ENCODE measurements at places on chromosomes 2 and 18.

- DNase-seq: peak; percentile 7
Measured at GRCh38 chr2:166057370-166058164, 70.3 kb downstream of the SCN1A start.

DNA sequence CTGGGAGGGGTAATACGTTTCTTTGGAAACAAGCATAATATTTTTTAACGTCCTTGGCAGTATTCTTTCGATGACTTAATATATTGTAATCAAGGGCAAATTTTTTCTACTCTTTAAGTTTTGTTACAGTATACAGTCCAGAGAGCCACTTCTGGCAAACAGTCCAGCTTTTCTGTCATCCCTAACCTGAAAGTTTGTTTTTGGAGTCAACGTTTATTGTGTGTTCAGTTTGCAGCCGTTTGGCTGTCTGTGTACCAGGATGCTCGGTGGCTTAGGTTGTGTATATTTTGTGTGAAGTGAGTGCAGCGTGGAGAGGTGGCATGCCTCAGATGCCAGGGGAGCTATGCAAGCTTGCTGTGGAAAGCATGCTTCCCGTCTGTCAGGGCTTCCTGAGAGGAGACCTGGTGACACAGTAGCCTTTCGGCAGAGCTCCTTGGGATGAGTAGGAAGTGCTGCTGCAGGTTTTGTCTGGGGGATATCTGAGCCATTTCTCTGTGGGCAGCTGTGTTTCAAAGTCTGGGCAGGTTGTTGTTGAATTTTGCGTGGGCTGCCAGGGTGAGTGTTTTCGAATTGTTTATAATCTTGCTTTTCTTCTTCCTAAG is 14.7 kb downstream of the MAP3K20 start:
- DNase-seq: no peak

DNA sequence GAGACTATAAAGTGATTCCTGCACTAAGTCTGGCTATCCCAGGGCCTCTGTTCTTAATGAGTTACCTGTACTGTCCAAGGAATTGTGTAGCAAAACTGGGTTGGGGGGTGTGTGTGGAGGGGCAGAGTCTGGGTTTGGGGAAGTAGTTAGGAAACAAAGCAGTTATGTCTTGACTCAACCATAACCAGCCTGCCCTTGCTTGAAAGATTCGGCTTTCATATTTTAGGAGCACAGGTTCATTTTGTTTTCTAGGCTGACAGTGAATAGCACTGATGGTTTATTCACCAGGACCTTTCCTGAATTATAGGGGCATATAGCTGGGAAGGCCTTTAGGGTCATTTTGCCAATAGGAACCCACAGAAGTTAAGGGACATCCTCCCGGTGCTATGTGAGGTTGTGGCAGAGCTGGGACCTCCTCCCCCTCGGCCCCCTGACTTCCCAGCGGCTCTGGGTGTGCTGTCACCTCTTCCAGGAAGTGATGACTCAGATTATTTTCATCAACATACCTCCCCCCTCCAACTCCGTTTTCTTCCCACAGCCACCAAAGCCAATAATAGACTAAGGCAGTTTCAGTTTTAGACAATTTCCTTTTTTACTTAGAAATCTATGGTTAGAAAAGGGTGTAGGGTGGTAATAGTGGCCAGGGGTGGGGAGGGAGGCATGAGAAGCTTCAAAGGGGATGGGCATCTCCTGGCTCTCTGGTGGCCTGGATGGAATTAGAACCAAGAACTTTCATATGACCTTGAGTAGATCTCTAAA is 44.8 kb downstream of the SETBP1 start:
- DNase-seq: no peak

GRCh38 chr2:127657232-127657595 is 11.3 kb downstream of the GPR17 start:
- no peak for DNase-seq

DNA sequence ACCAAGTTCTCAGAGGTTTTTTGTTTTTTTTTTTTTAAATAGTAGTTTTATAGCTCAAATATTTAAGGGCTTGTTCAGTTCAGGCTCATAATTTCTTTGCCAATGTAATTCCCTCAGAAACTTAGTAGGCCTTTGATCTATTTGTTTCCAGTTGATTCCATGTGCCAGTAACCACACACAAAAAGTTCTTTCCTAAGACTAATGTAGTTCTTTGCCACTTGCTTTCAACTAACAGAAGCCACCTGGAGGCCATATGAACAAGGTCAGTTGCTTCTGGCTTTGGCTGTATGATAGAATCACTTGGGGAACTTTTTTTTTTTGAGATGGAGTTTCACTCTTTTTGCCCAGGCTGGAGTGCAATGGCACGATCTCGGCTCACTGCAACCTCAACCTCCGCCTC is 100.7 kb downstream of the DTNB start:
- no peak for DNase-seq

DNA sequence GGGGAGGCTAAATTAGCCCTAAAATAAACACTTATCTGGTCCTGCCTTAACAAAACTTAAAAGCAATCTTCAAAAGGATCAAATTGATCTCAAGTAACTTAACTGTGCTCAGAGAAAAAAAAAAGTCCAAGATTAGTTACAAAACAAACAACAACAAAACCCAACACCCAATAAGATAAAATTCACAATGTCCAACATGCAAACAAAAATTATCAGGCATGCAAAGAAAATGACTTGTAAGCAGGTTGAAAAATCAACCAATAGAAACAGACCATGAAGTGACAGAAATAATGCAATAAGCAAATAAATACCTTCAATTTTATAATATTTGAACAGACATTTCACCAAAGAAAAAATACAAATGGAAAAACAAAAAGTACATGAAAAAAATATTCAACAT is 4.0 kb upstream of the REEP1 start:
- no peak for DNase-seq

DNA sequence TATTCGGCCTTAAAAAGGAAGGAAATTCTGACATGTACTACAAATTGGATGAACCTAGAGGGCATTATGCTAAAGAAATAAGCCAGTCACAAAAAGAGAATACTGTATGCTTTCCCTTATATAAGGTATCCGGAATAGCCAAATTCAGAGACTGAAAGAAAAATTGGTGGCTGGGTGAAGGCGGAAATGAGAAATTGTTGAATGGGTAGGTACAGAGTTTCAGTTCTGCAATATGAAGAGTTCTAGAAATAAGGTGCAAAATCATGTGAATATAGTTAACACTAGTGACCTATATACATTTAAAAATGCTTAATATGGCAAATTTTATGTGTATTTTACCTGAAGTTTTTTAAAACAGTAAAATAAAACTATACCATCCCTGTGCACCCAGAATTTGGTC is 43.1 kb downstream of the RMP24 start:
- DNase-seq: no peak
